CD4-positive, alpha-beta T cell treated with Interleukin-12 subunit alpha and Interleukin-12 subunit beta, for 1 hour (primary cell): ENCODE measurements at places on chromosomes 11 and 22.

DNA sequence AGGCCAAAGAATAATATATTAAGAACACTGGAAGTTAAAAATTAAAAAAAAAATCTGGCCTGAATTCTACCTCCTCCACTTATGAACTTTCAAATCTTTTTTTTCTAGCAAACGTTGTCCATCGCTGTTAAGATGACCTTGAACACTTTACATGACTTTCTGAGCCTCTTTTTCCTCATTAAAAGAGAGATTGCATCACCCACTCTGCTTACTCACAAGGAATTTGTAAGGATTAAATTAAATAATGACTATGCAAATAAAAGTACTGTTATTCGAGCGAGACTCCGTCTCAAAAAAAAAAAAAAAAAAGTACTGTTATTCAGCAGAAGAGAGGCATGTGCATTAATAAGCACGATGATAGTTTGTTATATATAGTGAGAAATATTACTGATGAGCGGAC is 285.1 kb upstream of the CCDC90B start:
- DNase-seq = no peak

DNA sequence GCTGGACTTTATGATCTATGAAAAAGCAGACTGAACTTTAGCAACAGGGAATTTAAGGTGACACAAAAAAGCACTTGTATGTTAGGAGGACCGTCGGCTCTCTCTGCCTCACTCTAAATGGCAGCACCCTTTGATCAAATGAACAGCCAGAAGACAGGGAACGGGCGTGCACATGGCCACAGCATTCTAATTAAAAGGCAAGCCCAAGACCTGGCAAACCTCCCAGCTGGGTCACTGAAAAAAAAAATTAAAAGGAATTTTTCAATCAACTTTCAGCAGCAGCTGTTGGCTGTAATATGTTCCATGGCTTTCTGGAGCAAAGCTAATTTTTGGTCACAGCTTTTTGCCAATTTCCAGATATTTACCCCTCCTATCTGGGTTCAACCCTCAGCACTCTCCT is 116.5 kb downstream of the C11orf58 start:
- no peak for DNase-seq

DNA sequence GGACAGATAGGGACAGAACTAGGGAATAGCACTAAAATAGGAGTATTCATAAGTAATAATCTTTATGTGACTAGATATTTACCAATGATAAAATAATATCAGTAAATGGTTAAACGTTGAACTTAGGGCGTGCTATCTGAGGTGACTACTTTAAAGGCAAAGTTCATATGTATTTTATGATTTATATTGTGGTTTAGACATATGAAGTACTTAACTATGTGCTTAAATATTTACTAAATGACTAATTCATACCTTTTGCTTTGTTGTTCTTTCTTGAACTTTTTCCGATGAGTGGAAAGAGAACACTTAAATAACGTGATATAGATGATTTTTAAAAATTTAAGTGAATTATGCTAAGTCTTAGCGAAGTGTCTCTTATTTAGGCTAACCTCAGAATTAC is 14.7 kb downstream of the LUZP2 start:
- DNase-seq = no peak

GRCh38 chr11:2564588-2565425 is 120.0 kb downstream of the KCNQ1 start:
- no peak for DNase-seq

GRCh38 chr11:61163714-61164605 is 2.7 kb upstream of the VPS37C start:
- no peak for DNase-seq

GRCh38 chr11:75603791-75604736 is 42.0 kb downstream of the SERPINH1 start:
- no peak for DNase-seq

- DNase-seq = no peak
Measured at GRCh38 chr11:91921974-91922373, 302.6 kb upstream of the FAT3 start.

DNA sequence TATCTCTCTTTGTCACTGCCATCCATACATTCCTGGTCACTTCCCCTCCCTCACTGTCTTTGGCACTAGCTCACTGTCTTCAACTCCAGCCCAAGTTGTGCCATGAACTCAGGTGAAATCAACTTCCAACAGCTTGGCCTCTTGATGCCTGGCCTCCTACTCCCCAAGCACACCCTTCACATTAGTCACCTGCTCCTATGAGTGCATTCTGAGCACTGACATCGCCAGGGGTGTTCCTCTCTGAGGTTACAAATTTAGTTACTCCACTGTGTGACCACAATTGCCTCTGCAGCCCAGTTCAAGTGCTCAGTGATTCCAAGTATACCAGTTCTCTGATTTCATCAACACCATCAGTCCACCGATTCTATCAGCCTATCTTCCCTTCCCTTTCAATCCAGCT is 10.8 kb downstream of the DRD2 start:
- DNase-seq = no peak

GRCh38 chr11:69497221-69497787 is 15.8 kb downstream of the LINC01488 start:
- DNase-seq = no peak

- DNase-seq = no peak
Measured at GRCh38 chr22:29216873-29217666, 11.4 kb downstream of the EMID1 start.

DNA sequence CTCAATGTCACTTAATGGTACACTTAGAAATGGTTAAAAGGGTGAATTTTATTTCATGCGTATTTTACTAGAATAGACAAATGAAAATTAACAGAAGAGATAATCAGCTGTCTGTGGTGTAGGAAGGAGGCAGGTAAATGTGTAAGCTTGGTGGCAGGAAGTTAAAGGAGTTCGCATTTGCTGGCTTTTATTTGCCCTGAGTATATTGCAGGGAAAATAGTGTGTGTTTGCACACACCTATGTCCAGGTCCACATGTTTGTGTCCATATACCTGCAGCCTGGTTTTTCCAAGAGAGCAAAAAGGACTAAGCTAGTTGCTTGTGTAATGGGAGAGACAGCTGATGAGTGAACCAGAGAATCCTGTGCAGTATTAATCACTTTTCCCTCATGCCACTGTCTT is 16.0 kb downstream of the NTM start:
- no peak for DNase-seq

DNA sequence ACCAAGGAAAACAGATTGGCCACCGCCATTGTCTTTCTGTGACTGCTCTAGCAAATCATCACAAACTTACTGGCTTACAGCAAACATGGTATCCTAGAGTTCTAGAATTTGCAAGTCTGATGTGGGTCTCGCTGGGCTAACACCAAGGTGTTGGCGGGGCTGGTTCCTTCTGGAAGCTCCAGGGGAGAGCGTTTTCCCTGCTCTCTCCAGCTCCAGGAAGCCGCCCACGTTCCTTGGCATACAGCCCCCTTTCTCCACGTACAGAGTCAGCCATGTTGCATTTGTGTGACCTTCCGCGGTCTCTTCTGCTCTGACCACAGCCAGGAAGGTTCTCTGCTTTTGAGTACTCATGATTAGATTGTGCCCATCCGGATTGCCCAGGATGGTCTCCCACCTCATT is 27.5 kb downstream of the TBC1D22A start:
- DNase-seq = no peak

DNA sequence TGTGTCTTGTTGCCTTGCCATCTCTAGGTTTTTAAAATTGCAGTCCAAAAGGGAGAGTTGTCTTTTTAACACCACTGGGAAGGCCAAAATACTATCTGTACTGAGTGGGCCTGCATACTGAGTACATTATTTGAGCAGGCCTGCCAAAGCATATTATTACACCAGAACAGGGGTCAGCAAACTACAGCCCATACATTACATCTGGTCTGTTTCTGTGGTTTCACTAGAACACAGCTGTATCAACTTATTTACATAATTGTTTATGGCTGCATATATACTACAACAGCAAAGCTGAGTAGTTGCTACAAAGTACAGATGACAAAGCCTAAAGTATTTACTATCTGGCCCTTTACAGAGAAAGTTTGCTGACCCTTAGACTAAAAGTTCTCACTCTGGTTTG is 74.0 kb downstream of the USP35 start:
- DNase-seq = no peak

- DNase-seq = no peak
Measured at GRCh38 chr22:37824674-37825641, 1.8 kb downstream of the GALR3 start.

- no peak for DNase-seq
Measured at GRCh38 chr11:119902656-119903231, 173.7 kb upstream of the NECTIN1 start.

DNA sequence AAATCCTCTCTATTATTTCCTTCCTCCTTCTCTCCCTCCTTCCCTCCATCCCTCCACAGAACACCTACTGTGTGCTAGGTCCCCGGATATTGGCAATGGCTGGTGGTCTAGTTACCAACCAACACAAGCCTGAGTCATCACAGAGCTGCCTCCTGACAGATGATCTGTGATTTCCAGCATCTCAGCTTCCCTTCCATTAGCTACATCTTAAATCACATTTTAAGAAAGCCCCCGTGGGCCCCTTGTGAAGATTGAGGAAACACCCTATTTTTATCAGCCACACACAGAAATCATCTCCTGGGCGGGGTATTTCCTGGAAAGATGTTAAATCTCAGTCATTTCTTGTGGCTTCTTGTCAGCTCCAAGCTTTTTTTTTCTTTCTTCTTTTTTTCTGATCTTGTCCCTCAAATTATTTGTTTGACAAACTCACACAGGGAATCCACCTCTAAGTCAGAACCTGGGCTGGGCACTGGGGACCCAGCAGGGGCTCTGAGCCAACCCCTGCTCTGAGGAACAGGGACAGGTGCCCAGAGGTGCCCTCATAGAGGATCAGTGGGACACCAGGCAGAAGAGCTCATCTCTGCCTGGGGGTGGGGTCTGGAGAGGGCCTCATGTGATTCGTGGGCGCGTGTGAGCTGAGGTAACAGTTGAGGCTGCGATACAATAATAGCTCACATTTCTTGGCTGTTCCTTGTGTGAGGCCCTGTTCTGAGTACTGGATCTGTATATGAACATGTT is 42.4 kb downstream of the CACNA1I start:
- DNase-seq = peak; percentile 36

GRCh38 chr11:61750631-61751273 is 1.7 kb upstream of the MYRF start:
- no peak for DNase-seq

DNA sequence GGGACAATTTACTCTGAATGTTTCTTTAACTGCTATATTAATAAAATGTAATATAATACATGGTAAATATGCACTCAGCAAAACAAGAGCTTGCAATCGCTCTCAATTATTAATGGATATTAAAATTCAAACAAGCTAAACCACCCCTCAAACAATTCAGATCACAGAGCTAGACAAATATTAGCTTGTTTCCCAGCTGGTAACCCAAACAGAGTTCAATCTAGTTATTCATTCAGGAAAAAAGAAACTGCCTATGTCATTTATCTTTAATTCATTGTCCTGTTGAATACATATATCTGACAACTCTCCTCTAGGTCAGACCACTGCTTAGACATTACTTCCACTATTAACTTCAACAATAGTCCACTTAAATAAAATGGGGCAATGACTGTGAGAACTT is 78.7 kb downstream of the SERGEF start:
- DNase-seq = no peak

DNA sequence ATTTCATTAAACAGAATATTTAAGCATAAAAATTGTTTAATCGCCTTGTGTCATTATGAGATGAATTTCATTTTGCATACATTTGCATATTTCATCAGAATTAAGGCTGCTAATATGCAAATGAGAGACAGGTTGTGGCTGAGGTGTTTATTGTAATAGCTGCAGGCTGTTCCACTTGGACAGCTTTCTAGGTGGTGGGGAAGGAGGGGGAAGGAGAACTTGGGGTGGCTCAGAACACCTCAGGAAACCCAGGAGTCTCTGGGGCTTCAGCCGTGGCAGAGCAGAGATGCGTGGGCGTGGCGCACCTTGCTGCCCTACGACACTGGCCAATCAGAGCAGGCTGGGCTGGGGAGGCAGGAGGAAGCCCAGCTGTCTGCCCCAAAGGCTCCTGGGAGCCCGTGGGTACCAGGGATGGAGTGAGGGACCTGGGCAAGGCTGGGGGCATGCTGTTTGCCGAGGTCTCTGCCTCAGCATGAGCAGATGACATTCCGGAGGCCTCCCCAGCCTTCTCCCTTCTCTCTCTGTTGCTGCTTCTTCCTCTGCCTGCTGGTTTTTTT is 542.9 kb downstream of the MN1 start:
- no peak for DNase-seq

DNA sequence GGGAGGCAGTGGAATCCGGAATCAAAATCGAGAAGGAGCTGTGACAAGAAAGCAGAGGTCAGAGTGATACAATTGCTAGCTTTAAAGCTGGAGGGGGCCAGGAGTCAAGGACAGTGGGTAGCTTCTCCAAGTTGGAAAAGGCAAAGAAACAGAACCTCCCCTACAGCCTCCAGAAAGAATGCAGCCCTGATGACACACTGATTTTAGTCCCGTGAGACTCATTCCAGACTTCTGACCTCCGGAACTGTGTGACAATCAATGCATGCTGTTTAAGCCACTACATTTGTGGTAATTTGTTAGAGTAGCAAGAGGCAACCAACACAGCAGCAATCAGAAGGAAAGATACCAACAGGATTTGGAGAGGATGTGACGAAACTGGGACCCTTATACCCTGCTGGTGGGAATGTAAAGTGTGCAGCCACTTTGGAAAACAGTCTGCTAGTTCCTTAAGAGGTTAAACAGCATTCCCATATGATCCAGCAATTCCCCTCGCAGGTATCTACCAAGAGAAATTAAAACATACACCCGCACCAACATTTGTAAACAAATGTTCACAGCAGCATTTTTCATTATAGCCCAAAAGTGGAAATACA is 66.7 kb downstream of the DSCAML1 start:
- no peak for DNase-seq

GRCh38 chr22:35882211-35883030 is 146.2 kb downstream of the RBFOX2 start:
- no peak for DNase-seq

- DNase-seq = peak; percentile 42
Measured at GRCh38 chr11:124799348-124800225, 619 bp downstream of the MSANTD2 start.

DNA sequence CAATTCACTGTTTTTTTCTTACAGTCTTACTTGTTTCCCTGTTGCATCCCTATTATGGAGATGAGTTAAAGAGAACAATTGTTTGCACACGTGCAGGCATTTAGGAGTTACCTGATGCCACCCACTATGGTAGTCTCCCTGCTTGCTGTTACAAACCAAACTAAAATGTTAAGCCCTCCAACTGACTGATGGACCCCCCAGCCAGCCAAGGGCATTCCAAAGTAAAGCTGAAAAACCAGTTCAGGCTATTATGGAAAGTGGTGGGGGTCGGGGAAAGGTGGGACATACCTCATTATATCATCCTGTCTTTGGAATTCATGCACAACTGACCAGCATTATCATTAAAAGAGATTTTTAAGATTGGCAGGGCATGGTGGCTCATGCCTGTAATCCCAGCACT is 47.0 kb upstream of the GNAZ start:
- no peak for DNase-seq

- no peak for DNase-seq
Measured at GRCh38 chr11:3942956-3943497, 87.6 kb downstream of the STIM1 start.

DNA sequence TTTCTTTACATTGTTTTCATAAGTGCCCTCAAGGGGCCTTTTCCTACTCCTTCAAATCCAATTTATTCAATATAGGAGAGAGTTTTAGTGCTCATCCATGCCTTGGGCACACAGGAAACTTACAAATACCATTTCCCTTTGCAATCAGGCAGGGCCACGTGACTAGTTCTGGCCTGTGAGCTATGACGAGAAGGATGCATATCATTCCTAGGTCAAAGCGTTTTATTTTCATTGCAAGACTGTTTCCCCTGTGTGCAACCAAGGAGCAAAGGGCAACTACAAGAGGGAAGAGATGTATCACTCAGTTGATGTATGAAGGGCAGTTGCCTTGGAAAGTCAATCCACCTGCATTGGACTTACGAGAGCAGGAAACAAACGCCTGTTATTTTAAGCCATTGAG is 1.9 kb upstream of the TRAF6 start:
- DNase-seq = no peak
